Retina (tissue), 1 donor: ENCODE measurements at places on chromosomes 4 and X.

DNA sequence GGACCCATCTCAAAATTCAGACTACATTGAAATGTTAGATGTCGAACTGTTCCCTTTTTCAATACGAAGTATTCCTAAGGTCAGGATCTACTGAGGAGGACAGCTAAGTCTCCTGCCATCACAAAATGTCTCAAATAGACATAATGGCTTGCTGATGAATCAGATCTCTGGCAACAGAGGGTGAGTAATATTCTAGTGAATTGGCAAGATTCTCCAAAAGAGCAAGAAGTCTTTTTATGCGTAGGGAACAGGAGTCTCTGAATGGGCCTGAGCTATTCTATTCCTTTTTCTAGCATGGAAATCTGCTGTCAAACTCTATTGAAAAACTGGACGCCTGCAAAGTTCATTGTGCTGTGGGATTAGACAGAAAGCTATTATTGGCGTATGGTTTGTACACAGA, 145.4 kb downstream of the FNIP2 start:
- DNase-seq, result no peak

DNA sequence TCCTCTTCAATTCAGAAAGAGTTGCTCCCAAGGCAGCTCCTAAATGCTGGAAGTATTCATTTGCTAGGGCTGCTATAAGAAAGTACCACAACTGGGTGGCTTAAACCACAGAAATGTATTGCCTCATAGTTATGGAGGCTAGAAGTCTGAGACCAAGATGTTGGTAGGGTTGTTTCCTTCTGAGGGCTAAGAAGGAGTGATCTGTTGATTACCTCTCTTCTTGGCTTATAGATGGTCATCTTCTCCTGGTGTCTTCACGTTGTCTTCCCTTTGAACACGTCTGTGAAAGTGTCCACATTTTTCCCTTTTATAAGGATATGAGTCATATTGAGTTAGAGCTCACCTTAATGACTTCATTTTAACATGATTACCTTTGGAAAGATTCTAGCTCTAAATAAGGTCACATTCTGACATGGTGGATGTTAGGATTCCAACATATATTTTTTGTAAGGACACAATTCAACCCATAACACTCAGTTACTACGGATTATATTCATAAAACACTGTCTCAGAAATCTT, 266.3 kb downstream of the SPATA18 start:
- no peak for DNase-seq

- DNase-seq, result no peak
Observed at GRCh38 chr4:106628586-106629267, 260.1 kb upstream of the GIMD1 start.

GRCh38 chrX:55167124-55167803, 52.9 kb upstream of the PAGE5 start:
- no peak for DNase-seq

DNA sequence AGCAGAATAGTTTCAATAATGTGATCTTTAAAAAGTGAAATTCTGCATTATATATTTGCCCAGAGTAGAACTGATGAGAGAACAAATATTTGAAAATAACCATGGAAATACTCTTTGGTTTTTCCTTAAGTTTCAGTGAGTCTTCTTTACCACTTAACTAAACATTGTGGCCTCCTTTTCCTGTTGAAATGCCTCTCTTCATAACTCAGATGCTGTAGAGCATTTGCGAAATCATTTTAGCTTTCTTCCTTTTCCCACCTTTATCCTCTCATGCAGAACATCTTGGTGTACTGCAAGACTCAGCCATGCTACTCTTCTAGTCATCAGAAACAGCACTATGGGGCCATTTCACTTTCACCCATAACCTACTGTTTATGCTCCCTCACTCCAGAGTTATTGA, 48.2 kb downstream of the CASK start:
- DNase-seq, result no peak

DNA sequence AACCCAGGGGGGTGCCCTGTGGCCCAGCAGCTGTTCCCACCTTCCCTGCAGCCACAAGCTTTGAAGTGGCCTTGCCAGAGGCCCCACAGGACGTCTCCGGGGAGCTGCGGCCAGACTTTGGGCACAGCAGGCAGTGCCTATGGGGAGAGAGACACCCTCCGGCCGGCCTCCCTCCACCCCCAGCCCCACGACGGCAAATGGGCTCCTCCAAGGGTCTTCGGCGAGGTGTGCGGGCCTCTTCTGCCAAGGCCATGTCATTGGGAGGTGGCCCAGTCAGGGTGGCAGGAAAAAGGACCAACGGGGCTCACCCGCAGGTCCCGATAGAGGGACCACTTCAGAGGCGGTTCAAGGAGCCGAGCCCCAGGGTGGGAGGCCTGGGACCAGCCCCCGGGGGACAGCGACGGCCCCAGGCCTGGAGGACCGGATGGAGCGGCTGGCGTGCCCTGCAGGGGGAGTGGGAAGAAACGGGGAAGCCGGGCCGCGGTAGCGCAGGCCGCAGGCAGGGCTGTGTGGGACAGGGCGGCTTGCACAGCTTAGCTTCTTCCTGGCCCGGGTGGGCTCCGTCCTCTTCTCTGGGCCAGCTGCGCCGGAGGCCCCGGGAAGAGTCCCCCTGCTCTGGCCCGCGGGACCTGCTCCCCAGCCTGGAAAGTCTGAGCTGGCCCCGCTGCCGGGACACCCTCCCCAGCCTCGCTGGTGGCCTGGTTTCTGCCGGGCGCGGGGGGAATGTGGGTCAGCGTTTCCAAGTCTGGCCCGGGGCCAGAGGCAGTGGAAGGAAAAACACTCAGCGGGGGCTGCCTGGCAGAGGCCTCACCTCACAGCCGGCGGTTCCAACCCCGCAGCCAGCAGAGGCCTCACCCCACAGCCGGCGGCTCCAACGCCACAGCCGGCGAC, 21.9 kb upstream of the SPON2 start:
- no peak for DNase-seq

DNA sequence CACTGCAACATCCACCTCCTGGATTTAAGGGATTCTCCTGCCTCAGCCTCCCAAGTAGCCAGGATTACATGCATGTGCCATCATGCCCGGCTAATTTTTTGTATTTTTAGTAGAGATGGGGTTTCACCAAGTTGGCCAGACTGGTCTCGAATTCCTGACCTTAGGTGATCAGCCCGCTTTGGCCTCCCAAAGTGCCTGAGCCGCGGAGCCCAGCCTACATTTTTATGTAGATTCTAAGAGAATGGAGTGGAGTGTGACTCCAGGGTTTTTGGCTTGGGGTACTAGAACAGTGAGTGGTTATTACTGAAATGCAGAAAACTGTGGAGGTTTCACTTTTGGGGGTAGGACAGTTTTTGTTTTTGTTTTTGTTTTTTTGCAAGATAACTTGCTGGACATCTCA, 806.0 kb downstream of the ADGRL3 start:
- no peak for DNase-seq

GRCh38 chrX:13659063-13659462, 6.1 kb downstream of the TCEANC start:
- DNase-seq, result no peak

DNA sequence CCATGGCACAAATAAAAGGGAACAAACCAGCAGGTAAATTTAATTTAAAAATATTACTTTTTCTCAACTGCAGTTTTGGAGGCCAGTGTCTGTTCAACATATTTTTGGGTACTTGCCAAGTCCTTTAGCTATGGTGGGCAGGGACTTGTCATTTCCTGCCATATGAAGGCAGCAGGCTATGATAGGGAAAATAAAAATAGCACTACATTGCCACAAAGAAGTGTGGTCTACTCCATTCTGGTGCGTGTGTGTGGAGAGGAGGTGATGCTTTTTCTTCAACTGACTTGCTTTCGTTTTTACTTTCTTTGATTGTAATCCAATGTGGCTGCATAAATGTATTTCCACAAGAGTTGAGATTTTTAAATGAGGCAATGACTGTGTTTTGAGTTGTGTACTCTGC, 17.2 kb downstream of the GPR174 start:
- no peak for DNase-seq

DNA sequence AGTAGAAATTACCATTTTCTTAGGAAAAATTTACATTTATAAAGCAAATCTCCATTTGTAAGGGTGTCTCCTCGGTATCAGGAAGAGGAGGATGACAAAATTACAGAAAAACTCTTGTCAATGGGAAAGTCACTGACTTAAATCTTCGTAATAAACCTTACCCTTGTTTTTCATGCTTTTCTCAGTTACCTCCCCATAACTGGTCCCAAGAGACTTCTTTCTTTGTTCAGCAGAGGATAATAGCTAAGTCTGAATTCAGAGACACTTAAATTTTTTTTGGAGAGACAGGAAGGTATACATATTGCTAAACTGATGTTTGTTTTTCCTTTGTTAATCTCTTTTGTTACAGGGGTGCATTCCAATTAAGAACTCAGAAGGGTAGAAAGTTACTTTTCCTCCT, 125.5 kb upstream of the JADE1 start:
- no peak for DNase-seq

- no peak for DNase-seq
Observed at GRCh38 chrX:150200820-150201287, 162.3 kb upstream of the MAMLD1 start.

DNA sequence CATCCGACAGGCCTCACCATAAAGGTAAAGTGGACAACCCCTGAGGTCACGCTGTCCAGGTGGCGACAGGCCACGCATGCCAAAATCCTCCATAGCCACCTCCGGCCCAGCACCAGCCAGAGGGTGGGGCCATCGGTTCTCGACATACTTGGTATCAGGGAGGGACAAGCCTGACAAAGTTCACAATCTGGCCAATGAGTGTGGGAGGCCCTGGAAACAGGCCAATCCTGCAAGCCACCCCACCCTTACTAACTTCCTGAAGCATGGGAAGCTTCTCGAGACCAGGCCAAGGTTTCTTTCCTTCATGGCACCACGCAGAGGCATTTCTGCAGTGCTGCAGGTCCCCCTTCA, 73.8 kb downstream of the MTMR1 start:
- DNase-seq, result no peak

DNA sequence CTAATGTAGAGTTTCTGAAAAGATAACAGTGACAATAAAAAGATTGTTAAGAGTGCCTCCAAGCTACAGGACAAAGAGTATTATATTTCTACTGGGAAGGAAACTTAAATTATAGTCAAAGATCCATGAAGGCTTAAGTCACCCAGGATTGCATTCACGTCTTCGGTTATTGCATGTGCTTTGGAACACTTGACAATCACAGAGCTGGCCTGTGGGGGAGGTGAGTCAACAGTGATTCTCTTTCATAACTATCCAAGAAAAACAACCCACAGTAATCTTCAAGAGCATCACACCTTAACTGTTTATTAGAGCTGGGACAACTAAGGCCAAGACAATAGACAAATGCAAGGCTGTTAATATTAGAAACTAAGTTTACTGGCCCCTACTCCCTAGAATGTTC, 40.3 kb downstream of the PDGFC start:
- DNase-seq, result no peak

DNA sequence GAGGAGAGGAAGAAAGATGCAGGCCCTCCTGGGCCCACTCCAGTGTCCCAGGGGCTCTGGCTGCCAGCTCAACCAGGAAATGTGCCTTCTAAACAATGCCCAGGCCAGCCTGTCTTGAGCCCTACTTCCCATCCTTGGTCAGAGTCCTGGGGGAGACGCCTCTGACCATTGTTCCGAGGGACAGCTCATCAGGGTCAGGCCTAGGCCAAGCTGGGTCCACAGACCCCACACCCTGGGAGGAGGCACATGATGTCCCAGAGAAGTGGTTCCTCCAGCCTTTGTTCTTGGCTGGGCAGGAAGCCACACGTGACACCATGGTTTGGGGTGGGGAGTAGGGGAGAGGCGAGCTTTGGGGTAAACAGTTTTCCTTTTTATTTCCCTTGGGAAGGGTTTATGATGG, 102.5 kb downstream of the EFNB1 start:
- DNase-seq, result no peak
